GM04503 (cell line): ENCODE measurements at places on chromosomes 11 and 22.

DNA sequence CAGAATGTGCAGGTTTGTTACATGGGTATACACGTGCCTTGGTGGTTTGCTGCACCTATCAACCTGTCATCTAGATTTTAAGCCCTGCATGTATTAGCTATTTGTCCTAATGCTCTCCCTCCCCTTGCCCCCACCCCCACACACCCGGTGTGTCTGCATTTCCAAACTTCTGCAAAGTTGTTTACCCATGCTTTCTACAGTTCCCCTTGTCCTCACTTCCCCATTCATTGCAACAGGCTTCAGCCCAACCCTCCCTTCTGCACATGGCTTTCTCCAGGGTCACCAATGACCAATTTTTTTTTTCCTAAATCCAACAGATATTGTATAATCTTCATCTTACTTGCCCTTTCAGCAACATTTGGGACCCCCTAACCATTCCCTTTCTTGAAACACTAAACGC, 32.0 kb upstream of the NUP50 start:
- no peak for DNase-seq

GRCh38 chr11:9752091-9752490, 88.2 kb downstream of the SWAP70 start:
- no peak for DNase-seq

DNA sequence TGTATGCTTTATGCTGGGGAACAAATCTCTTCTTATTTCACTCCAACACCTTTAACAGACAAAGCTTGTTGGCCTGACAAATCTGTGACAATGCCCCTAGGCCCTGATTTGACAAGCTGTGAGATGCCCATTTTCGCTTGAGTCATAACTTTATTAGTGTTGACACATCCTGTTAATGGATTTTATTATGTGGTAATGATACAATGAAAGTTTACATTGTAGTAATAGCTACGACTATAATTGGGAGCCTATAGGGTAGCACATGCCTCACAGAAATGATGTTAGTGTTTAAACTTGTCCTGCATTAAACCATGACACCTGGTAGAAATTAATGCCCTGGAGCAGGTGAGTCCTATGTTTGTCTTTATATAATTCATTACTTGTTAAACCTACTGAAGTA, 3.3 kb upstream of the MMP10 start:
- no peak for DNase-seq

DNA sequence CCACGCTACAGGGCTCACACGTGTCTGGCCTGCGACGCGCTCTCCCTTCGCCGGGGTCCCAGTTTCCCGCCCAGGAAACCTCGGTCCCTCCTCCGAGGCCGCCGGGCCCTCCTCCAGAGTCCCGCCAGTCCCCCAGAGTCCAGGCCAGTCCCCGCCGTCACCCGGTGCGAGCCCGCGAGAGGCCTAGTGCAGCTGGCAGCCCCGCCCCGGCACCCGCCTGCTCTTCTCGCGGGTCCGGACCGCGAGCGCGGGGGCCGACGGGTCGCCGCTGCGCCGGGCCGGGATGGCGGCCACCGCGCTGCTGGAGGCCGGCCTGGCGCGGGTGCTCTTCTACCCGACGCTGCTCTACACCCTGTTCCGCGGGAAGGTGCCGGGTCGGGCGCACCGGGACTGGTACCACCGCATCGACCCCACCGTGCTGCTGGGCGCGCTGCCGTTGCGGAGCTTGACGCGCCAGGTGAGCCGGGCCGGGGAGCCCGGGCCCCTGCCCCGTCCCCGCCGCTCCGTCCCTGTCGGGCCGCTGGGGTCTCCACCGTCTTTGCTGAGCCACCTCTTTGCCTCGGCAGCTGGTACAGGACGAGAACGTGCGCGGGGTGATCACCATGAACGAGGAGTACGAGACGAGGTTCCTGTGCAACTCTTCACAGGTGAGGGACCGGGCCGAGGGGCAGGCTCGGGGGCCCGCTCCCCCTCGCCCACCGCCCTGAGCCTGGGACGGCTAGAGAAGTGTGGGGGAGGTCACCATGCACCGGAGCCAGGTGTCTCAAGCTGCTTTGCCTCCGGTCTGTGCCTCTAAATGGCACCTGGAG, at the start of gene PTPMT1:
TSS of gene PTPMT1 (plus strand) at position 260 of the 809 bp plus-strand sequence. CDS start at position 284, 24 bp downstream.
- DNase-seq: no peak

- DNase-seq: no peak
Observed at GRCh38 chr22:48744283-48744641, 1083.4 kb downstream of the BRD1 start.

DNA sequence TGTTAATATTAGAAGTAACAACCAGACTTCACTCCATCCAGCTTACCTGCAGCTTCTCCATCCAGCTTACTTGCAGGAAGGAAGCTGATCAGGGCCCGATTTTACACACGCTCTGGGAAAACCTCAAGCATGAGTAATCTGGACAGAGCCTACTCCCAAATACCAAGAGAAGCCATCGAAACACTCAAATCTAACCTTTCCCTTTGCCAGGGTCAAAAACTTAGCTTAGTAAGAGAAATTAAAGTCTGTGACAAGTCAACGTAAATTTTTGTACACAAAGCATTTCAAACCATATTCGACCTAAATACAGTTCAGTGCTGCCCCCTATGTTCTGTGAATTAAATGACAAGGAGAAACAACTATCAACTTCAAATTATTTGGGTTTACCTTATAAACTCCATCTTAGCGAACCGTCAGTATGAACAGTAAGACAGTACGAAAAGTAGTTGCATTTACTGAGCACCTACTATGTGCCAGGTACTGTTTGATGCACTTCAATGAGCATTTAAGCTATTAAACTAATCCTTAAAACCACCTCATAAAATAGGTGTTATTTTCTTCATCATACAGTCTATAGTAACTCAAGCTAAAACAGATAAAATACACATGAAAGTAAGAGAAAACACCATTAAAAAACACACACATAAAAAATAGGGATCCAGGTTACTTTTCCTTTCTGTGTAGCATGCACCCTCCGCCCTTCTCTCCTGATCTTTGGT, 36.9 kb downstream of the ARFGAP3 start:
- DNase-seq: peak; percentile 64

DNA sequence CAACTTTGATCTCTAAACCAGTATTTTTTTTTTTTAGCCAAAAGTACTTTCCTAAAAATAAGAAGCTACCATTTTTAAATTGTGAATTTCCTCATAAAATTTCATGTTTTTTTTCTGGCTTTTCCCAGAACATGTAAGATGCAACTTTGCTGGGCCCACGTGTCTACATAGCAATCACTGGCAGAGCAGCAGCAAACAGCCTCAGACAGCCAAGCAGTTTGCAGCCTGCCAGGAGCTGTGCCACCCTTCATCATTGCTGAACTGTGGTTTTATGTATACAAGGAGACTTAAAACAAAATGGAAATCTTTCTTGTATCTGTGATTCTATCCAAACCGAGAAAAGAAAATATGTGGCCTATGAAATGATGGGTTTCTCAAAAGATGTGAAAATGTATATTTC, 110.2 kb downstream of the GRIA4 start:
- DNase-seq: no peak
